ENCODE measurements at places on chromosomes 1 and 21.

- DNase-seq: no peak
Observed at GRCh38 chr1:48841966-48842365, 65.3 kb upstream of the BEND5 start.

GRCh38 chr1:209229494-209230061 is 353.9 kb upstream of the CAMK1G start:
- DNase-seq: no peak

- no peak for DNase-seq
Observed at GRCh38 chr1:16064536-16065268, 8.7 kb downstream of the FAM131C start.

DNA sequence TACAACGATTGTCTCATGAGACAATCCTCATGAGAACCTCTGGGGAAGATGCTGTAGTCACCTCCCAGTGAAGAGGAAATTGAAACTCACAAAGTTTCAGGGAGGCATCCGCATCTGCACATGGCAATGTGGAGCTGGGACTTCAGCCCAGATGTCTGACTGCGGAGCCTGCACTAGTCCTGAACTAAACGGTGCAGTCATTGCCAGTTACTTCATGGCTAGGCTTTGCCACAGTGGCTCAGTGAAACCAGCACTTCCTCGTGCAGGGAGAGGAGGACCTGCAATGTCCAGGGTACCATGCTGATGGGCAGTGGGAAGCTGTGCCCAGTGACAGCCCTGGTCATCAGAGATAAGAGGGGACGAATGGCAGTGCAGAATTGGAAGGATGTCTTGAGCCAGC is 40.7 kb upstream of the ETS2 start:
- no peak for DNase-seq

DNA sequence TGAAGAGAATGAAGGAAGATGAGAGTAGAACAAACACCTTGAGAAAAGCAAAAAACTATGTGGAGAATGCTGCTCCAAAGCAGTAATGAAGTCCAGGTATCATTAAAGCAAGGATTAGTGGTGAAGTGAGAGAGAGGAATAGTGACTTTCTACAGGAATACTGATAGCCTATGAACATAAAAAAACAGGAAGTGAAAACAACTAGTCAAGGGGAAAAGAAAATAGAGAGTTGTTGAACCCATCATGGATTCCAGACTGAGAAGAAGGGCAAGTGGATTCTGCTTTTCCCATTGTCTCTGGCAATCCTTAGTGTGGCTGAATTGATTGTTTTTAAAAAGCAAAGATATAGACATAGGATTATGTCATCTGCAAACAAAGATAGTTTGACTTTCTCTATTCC is 119.9 kb upstream of the LHX8 start:
- no peak for DNase-seq

- no peak for DNase-seq
Observed at GRCh38 chr1:155127967-155128754, 485 bp downstream of the EFNA1 start.

- no peak for DNase-seq
Observed at GRCh38 chr1:66598670-66599069, 64.7 kb downstream of the SGIP1 start.

Data from stimulated activated CD4-positive, alpha-beta T cell treated with anti-CD3 and anti-CD28 coated beads, Interleukin-1b, Interleukin-23, amount 100 ng/mL, for 4 hours (primary cell).